ENCODE measurements at places on chromosomes 1 and 21.

DNA sequence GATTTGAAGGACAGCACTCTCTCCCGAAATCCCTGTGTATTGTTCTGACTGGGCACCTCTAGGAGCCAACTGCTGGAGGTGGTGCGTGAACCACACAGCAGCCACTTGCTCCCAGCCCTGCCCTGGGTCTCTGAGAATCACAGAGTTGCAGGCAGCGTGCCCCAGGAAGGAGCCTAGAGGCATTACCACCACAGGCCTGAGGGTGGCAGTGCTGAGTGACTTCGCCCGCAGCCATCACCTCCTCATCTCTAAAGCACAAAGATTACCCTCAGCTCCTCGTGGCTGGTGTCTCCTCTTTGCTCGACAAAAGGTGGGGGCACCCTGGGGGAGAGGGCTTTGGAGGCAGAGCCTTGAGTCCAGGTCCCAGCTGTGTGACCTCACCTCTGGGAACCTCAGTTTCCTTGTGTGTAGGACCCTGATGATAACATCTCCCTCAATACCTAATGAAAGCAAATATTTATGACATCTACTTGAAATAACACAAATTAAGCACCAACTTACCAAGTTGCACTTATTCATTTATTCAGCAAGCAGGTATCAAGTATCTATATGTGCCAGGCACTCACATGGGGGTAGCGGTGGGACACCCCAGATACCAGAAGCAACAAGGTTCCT lies 86.3 kb downstream of the VWA5B1 start:
- DNase-seq, result peak; percentile 19

- DNase-seq, result no peak
Observed at GRCh38 chr1:212430416-212430815, 2.3 kb upstream of the NENF start.

DNA sequence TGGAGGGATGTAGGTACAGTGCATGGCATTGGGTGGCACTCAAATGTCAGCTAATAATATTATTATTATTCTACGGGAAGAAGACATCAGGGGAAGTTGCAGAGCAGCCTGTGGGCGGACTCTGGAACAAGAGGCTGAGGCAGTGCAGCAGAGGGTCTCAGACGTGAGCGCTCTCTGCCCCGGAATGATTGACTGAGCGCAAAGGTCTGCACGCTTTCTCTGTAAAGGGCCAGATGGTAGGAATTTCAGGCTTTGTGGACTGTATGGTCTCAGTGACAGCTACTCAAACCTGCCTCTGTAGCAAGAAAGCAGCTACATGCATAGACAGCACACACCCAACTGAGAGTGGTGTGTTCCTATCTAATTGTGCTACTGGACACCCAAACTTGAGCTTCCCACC lies 29.6 kb upstream of the VPS13D start:
- no peak for DNase-seq

DNA sequence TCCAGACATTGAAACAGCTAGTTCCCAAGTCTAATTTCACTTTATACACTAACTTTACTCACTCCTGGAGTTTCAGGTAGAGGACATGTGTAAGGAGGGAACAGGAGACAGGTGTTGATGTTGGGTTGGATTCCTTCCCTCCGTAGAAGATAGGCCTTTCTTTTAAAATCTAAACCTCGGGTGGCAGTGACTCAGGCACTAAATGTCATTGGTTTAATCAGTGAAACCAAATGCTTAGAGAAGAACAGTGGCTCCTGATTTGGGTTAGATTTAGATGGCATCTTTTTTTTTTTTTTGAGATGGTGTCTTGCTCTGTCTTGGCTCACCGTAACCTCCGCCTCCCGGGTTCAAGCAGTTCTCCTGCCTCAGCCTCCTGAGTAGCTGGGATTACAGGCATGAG lies 7.2 kb downstream of the CAP1 start:
- no peak for DNase-seq

- no peak for DNase-seq
Observed at GRCh38 chr1:176515310-176515709, 52.3 kb downstream of the PAPPA2 start.

DNA sequence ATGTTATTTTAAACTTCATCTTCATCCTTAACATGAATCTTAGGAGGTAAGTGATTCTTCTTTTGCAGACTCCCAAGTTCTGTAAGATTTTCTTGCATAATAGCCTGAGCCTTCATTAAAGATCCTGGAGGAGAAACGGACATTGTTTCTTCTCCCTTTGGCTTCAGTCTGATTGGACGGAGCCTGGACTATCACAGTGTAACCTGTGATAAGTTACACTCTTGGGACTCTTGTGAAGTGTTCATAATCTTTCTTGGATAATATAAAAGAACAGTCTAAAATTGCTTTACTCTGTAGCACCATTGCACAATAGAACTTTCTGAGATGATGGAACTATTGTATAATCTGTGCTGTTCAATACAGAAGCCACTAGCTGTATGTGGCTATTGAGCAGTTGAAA lies 244.8 kb downstream of the DNM3 start:
- DNase-seq, result no peak

All from activated CD8-positive, alpha-beta memory T cell treated with anti-CD3 and anti-CD28 coated beads for 4 hours (primary cell).